HuH-7.5 (cell line): ENCODE measurements at places on chromosomes 1 and 21.

GRCh38 chr1:226886122-226886901, 15.9 kb downstream of the PSEN2 start:
- no peak for DNase-seq

DNA sequence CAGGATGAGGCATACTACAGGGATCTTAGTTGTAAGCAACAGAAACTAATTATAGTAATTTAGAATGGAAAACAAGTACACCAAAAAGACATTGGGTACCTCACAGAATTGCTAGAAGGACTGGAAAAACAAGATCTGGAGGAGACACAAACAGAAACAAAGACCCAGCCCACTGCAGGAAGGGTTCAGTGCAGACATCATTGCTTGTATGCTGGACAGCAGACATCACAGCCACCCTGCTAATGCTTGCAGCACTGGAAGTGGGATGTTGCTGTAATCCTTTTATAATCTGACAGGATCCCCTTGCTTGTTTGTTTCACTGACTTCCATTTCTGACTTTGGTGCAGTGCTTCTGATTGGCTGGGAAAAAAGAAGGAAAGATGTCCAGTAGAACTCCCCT, 111.4 kb upstream of the ZNF678 start:
- DNase-seq = no peak

- no peak for DNase-seq
Observed at GRCh38 chr1:231106347-231106746, 55.5 kb upstream of the TRIM67 start.

GRCh38 chr1:234226113-234226818, 147.0 kb upstream of the COA6 start:
- no peak for DNase-seq

- no peak for DNase-seq
Observed at GRCh38 chr1:61124078-61124477, 41.7 kb downstream of the NFIA start.
